ENCODE measurements at places on chromosomes 2 and 18.

GRCh38 chr2:167144179-167144898 is 256.1 kb downstream of the XIRP2 start:
- DNase-seq: no peak

DNA sequence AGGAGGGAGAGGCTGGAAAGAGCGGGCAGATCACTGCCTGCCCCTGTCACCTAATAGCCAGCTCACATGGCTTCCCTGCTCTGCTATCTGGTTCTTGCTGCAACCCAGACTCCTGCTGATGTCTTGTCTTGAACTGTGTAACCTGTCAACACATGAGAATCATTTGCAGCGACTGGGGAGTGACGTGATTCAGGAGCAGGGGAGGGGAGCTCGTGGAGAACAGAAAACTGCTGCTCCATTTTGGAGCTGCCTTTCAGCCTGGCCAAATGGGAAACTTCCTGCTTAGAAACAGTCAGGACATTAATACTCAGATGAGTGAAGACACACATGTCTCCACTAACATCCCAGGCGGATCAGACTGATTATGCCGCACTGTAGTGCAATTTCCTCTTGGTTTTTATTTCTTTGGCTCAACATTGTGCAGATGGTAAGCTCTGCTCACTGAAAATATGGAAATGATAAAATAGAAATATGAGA is 38.1 kb downstream of the RPL37A start:
- DNase-seq: peak; percentile 32

- no peak for DNase-seq
These were observed 54.6 kb upstream of the BCL2L11 start for GRCh38 chr2:111066062-111066593.

DNA sequence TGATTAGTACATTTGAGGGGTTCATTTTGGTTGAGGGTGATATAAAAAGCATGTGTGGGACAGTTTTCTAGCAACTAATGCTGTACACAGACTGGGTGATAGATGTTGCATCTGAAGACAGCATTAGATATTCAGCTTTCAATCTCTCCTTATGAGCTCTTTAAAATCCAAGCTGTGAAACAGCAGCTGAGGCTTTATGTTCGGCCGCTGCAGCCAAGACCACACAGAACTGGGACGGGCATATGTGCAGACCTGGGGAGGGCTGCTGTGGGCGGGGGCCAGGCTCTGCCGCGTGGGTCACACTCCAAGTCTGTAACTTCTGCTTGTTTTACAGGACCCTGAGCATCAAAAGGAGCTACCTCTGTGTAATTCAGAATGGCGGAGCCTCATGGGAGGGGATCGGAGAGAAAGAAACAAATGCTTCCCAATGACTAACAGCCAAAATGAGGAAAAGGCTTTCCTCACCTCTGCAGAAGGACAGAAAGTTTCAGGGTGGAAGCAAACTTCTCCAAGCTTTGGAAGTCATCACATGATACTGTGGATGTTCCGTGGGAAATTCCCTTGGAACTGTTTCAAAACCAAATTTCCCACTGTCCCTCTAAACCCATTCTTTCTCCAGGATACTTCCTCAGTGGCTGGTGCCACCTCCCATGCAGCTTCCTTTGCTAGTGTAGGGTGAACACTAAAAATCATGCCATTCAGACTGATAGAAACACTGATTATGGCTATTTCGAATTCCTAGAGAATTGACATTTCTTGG is 711.9 kb upstream of the ID2 start:
- no peak for DNase-seq

- peak; percentile 95 for DNase-seq
These were observed 1.2 kb upstream of the HES6 start for GRCh38 chr2:238240757-238241711.

DNA sequence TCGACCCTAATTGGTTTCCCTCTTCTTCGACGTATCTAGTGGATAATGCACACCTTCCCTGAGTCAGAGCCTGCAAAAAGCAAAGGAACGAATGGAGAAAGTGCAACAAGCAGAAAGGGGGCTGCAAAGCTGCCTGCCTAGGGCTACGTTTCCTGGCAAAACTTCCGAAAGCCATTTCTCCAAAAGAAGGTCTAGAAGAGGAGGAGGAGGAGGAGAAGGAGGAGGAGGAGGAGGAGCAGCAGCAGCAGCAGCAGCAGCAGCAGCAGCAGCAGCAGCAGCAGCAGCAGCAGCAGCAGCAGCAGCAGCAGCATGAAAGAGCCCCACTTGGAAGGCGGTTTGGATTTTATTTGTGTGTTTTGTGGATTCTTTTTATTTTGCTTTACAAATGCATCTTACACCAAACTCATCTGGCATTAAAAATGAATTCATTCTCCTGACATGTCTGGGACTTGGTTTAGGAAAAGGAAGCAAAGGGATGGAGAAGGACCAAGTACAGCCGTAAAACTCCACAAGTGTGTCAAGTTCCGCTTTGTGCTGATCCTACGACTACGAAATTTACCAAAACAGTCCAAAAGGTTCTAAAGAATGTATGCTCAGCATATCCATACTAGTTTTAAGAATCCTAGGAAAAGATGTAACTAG is 2.0 kb downstream of the TCF4 start:
- peak; percentile 66 for DNase-seq

- DNase-seq: no peak
These were observed 176.9 kb downstream of the VAPA start for GRCh38 chr18:10090668-10091067.

- no peak for DNase-seq
These were observed 1072.6 kb upstream of the PIK3C3 start for GRCh38 chr18:40882468-40882867.

GRCh38 chr2:85893428-85894258 is 4.9 kb upstream of the ST3GAL5 start:
- no peak for DNase-seq

DNA sequence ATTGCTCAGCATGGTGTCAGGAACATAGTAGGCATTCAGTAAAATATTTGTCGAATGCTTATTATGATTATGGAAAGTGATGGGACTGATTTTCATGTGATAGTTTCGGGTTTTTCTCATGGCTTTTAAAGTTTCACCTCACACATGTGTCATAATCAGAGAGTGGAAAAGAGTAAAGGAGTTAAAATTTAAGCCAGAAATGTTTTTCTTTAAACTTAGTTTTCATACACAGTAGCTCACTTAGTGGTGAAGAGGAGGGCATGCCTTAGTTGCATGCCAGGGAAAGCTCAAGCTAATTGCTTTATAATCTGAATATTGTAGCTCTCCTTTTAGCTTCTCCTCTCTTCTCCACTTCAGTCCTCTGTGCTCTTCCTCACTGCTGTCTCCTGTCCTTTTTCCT is 38.0 kb downstream of the EHBP1 start:
- no peak for DNase-seq

- DNase-seq: no peak
These were observed 101.3 kb downstream of the PID1 start for GRCh38 chr2:229169751-229170150.

DNA sequence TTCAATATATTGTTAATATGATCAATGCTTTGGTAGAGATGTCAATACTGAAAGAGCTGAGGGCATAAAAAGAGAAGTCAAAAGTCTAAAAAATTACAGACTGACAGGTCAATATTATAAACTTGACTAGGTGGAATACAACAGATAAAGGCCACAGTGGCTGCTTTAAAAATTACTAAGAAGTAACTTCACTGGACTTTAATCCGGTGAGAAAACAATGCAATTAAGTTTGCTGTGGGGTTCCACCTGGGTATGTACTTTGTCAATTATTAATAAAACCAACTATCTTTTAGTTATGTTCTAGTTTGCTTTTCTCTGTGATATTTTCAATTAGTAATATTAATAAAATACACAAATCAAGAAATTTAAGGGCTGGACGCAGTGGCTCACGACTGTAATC is 44.7 kb downstream of the RAPH1 start:
- no peak for DNase-seq

DNA sequence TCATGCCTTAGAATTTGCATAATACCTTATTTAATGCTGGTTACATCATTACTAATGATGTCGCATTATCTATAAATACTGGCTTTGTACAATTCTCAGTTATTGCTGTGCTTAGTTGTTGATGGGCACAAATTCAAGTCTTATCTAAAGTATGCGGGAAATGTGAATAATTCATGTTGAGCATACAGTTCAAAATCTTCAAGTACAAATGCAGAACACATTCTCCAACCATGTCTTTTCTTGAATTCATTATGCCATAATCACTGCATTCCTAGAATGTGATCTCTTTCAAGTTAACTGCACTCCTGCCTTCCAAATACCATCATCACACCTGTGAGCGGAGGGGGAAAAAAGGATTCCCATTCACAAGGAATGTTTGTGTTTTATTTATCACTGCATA is 337.0 kb downstream of the MBD2 start:
- DNase-seq: no peak

GRCh38 chr2:143497726-143498125 is 368.5 kb downstream of the ARHGAP15 start:
- no peak for DNase-seq

- no peak for DNase-seq
These were observed 550.7 kb downstream of the RIT2 start for GRCh38 chr18:42564761-42565160.

DNA sequence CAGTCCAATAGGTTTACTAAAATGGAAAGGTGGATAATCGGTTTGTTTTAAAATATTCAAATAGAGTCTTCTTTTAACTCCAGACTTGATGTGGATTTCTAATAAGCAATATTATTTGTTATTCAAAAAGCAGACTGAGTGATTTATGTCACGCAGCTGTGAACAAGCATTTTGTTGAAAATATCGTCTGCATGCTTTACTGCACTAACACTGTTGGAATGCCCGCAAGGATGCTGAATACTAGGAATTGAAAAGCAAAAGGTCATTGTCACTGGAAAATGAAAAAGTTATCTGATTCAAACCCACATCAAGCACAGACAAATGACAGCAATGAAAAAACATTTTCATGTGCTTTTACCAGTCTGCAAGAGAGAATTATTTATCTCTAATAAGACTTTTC is 31.1 kb downstream of the CHN1 start:
- no peak for DNase-seq

DNA sequence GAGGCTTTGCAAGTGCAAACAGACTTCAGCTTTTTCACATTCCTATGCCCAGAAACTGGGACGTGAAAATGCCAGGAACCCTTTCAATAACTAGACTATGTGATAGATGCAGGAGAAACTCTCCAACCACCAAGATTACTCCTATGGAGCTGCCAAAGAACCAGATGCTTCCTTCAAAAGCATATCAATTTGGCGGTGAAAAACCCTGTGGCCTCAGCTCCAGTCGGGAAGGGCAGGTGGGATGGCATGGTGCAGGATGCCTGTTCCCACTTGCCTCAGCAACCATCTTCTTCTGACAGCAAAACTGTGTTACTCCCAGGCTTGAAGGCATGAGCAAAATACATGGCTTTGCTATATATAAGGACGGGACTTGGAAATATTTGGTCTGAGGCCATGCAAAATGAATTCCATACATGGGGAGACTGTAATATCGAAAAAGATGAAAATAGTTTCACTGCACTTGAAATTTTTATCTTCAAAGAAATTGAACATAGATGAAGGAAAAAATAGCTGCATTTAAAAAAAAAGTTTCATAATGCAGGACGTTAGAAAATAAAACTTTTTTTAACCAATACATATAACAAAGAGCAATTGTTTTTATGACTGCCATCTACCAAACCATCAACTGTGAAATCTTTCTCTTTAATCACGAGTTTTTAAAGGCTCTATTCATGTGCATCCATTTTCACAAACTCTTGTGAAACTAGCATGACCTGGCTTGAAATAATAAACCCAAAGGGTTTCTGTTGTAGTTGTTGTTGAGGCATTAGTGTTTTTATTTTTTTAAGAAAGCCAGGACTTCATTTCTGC is 99.1 kb downstream of the AFF3 start:
- DNase-seq: no peak

DNA sequence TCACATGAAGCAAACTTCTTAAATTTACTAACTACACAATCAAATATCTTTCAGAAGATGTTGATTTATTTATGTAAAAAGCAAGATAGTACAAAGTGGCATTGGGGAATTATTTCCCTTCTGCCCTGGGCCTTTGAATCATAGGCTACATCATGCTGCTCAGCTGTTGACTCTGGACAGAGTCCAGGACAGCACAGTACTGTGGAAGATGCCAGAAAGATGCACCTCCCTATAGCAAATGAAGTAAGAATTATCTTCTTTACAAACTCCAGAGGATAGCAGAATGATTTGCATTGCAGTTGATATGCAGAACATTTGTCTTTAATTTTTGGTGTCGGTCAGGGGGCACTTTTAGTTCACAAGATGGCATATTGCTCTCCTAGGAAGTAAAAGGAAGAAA is 1354.5 kb upstream of the ZEB2 start:
- no peak for DNase-seq

DNA sequence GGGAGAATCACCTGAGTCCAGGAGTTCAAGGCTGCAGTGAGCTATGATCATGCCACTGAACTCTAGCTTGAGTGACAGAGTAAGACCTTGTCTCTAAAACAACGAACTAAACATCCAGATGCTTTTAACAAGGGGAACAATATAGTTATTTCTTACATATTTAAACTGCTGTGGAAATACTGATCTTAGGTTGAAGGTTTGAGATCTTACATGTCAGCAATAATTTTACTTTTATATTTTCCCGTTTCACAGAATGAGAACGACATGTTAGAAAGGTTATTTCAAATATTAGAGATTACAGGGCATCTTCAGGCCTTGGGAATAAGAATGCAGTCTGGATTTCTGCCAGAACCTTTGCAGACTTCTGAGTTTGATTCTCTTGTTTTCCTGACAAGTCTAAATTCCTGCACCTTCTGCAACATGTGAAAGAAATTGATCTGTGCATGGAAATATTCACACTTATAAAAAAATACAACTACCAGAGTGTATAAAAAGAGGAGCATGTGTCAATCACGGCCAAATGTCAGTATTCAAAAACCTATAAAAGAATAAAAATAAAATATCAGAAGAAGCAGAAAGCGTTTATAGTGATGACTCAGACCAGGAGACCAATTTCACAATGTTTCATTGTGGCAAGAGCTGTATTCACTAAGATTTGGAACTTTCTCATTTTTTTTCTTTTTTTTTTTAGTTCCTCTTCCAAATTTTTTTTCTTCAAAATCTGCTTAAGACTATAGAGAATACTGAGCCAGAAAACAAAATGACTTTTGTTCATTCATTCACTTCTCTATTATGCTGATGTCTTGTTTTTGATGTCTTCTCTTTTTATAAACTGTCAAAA is 29.6 kb downstream of the COLEC12 start:
- DNase-seq: no peak

DNA sequence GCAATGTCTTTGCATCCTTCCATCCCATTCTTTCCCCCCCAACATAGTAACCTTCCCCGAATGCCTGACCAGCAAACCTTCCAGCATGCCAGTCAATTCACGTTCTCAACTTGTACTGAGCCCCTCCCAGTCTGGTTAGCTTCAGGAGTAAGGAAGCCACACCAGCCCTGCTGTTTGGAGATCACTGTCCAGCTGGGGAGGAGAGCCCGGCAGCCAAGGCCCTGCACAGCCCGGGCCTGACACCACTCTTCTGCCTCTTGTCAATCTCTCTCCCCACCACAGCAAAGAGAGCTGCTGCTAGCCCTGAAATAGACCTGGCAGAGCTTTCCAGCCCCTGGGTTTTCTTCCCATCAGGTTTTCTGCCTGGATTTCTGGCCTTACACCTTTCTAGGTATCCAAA is 185.8 kb upstream of the ID2 start:
- no peak for DNase-seq

GRCh38 chr2:120489023-120489422 is 143.1 kb downstream of the INHBB start:
- DNase-seq: peak; percentile 68
